ENCODE measurements at places on chromosomes 12 and 14.

DNA sequence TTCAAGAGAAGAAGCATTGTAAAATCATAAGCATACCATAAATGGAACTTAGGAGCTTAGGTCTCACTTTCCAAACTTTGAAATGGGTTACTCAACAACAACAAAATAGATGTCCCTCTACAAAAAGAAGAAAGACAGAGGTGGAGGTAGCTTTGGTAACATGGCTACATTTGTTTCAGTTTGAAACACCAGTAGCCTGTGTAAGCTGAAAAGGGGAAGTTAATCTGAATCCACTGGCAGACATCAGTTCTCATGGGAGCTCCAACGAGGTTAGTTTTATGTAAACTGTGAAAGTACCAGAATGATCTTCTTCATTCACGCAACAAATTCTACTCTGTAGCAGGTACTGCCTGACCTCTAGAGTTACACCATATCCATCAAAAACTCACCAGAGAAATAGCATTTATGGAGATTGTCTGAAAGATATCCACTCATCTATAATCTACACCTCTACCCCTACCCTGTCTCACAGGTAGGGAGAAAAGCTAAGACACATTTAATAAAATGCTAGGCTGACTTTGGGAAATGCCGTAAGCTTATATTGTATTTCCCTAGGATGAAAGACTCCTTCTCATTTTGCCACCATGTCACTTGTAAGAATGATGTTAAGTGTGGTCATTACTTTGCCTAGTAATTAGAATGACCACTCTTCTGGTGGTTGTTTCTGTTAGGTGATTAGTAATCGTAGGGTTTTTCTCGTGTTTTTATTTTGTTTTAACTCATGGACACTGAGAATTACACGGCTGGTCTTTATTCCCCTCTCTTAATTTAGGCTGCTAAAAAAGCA, 224.1 kb downstream of the ASCL1 start:
- no peak for DNase-seq

DNA sequence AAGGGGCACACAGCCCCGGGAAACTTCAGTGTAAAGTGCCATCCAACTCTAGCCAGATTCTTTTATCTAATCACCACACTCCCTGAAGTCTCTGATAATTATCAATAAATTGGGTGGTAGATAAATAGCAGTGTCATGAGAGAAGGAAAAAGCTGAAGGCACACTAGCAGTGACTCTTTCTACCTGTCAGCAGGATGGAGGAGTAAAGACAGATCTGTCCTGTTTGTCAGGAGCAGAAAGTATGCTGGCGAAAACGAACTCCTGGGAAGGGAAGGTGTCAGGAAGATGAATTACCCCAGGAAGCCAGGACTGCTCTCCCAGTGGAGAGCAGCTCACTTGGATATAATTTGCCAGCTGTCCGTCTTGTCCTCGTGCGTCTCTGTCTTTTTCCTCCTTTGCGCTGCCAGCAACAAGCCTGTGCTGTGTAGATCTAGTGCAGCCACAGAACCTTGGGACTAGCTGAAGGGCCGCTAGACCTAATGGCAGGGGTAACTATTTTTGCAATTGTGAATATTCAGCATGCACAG, 981.9 kb downstream of the DIO2 start:
- no peak for DNase-seq

DNA sequence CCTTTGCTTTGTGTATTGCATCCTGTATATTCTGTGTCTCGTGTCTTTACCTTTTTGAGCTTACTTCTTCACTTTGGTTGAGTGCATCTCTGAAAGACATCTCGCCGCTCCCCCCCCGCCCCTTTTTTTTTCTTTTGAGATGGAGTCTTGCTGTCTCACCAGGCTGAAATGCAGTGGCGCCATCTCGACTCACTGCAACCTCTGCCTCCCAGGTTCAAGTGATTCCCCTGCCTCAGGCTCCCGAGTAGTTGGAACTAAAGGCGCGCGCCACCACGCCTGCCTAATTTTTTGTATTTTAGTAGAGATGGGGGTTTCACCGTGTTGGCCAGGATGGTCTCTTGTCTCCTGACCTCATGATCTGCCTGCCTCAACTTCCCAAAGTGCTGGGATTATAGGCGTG, 49.9 kb downstream of the DIP2B start:
- DNase-seq: no peak

GRCh38 chr14:38203929-38204718, 3.6 kb upstream of the SSTR1 start:
- DNase-seq: no peak

DNA sequence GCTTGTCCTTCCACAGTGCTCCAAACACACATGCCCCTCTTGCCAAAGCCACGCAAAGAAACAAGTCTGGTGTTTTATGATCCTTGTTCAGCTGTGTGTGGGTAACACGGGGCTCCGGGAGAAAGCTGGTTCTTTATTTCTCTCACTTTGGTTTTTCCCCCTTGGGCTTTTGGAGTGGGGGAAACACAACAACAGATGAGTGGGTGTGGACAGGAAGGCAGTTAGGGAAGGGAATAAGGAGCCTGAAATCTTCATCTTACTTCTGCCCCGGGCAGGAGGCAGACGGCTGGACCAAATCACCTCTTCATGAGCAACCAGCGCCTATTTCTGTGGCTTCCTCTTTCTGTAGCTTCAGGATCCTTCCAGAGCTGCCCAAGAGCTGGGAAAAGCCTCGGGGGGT, 218.5 kb downstream of the PHETA1 start:
- no peak for DNase-seq

DNA sequence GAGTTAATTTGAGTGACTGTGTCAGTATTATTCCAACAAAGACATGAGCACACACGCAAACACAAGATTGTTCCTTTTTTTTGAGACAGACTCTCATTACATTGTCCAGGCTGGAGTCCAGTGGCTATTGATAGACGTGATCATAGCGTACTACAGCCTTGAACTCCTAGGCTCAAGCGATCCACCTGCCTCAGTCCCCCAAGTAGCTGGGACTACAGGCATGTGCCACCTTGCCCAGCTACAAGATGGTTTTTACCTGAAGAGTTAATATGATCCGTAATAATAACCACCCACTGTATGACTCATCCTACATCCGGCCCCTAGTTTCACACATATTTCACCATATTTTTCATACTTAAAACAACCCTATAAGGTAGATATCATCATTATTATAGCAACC, 26.8 kb downstream of the BCAT1 start:
- no peak for DNase-seq

- DNase-seq: no peak
Observed at GRCh38 chr12:77060136-77060882, 5.1 kb downstream of the E2F7 start.

- no peak for DNase-seq
Observed at GRCh38 chr14:97592341-97592980, 795.3 kb downstream of the VRK1 start.

GRCh38 chr12:52529417-52529816, 9.2 kb upstream of the KRT5 start:
- no peak for DNase-seq

DNA sequence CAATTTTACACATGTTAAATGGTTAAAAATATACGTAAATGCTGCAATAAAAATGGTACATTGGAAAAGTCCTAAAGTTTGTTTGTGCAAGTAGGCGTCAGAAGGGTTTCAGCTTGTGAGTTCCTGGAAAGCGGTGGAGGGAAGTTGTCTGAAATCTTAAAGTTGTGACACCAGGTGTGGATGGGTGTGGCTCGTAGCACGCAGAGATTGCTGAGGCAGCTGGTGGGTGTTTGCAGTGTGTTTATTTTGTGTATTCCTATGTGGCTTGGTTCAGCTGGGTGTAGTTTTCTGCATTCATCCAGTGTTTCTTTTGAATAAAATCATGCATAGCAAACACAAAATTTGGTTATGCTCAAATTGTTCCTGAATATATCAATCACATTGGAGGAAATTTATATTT, 136.8 kb upstream of the TBX3 start:
- no peak for DNase-seq

DNA sequence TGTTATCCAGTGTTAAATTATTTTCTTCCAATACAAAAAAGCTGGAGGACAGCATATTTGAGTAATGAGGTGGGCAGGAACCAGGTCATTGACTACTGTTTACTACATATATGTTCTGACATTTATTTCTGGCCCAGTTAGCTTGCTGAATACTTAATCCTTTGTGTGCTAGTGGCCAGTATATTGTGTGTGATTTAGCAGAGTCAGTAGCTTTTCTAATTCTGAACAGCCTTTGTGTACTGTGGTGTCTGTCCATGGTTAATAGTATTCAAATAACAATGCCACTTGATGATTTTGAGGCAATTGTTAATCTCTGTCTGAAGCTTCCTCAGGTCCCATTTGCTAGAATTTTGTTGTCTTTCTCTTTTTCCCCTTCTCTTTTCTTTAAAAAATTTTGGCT, 286.5 kb upstream of the E2F7 start:
- DNase-seq: no peak

DNA sequence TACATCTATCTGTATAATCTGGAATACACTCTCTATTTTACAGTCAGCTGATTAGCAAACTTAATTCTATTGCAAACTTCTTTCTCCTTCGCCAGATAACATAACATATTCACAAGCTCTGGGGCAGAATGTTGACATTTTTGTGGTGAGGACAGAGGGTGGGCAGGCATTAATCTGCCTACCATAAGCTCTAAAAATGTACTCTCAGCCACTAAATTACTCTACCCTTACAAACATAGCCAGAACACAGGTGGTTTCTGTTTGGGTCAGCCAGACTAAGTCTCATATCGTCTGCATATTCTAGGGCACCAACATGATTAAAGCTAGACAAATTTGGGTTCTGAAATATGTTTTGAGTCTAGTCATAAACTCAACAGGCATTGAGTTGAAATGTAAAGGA, 90.1 kb downstream of the SLC6A15 start:
- DNase-seq: no peak

GRCh38 chr14:77180726-77181602, 634 bp upstream of the TMEM63C start:
- DNase-seq: no peak

DNA sequence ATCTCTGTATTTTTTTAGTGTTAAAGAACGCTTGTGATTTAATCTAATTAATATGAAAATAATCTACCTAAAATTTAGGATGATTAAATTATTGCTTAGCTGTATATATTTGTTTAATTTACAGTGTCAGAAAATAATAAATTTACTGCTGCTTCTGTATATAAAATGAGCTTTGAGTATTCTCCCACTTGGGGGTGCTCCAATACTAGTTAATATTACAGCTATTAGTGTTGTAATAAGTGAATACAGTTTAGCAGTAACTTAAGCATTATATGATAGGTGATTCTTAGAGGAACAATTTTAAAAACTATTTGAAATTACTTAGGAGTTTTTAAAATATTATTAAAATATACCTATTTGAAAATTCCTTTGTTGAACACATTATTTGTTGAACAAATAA, 62.2 kb downstream of the PAPOLA start:
- no peak for DNase-seq

DNA sequence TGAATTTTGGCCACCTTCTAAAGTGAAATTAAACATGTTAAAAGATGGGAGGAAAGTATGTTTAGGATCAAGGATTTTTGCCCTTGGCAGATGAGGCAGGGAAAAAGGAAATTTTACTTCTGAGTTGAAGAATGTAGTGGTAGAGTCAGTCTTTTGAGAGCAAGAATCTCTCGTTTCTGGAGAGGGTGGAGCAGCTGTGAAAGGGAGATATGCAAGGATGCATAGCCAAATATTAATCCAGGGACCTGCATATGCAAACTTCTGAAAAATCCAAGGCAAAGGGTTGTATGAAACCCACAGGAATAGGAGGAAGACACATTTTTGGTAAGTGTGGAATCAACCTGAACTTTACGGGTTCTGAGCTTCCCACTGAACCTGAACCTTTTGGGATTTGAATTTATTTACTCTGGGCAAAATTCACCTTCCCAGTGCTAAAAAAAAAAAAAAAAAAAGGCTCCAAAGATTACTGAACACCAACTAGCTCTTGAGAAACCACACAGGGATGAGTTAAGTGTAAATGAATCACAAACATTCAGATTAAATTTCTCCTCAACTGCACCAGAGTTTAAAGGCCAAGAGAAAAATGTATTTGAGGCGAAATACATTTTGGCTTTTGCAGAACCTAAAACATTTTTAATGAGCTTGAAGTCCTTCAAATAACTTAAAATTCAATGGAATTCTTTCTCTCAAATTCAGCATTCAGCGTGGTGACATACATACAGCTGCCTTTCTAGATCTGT, 187.1 kb upstream of the CDKN3 start:
- no peak for DNase-seq

DNA sequence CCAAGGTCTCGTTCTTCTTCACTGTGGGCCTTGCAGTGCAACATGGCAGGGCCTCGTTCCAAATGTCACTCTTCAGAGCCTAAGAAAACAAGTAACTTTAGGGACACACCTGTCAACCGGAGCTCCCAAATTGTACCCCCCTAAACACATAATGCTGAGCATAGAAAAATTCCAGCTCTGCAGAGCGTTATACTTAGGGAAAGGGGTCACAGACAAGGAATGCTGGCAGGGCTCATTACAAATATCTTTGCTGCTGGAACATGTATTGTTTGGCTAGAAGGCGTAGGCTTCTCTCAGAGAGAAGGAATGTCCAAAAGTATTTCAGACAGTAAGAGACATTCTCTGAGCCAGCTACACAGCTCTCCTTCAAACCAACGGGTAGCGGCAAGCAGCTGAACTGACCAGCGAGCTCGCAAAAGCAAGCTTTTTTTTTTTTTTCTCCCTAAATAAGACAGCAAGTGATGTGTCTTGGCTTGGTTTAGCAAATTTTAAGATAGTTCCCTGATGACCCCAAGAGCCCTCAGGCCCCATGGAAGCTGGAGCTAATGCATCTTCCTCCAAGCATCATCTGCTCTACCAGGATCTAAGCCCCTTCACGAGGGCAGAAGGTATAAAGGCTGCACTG, 24.5 kb downstream of the SSH1 start:
- peak; percentile 68 for DNase-seq

DNA sequence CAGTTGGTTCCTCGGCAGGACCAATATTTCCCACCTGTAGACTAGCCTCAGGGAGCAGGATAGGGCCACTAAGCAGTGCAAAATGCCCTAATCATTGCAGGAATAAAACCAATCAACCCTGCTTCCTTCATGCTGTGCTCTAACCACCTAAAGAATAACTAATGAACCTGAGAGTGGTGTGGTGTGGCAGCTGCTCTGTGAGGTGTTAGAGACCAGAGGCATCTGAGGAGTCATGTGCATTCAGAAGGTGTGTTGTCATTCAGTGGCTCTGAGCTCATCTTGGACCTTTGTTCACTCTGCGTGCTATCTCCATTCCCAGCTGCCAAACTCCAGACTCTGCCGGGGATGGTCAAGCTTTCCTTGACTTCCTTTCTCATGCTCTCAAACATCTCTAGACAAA, 136.7 kb upstream of the EGLN3 start:
- no peak for DNase-seq

- DNase-seq: no peak
Observed at GRCh38 chr12:39372929-39373328, 70.0 kb downstream of the KIF21A start.

- peak; percentile 63 for DNase-seq
Observed at GRCh38 chr14:74572726-74573301, 39.2 kb downstream of the LTBP2 start.

GRCh38 chr14:97346675-97347074, 549.5 kb downstream of the VRK1 start:
- DNase-seq: no peak

GRCh38 chr14:36522972-36523715, 3.1 kb upstream of the NKX2-1 start:
- no peak for DNase-seq

- no peak for DNase-seq
Observed at GRCh38 chr12:79618848-79619404, 71.8 kb downstream of the PAWR start.

Data from right hindlimb (tissue), 1 donor.